ENCODE measurements at places on chromosomes 1 and 21. TPM values are rescaled to one million over a fixed set of nuclear protein-coding genes. Genes with fewer than 3 reads are reported as not detected.

- no peak for DNase-seq
- H3K27ac ChIP-seq = no peak overlapping the region
- no peaks in the 10 kb centered on the region for H3K36me3 ChIP-seq
These were observed 94.6 kb upstream of the SLC44A3 start for GRCh38 chr1:94725566-94725965.

DNA sequence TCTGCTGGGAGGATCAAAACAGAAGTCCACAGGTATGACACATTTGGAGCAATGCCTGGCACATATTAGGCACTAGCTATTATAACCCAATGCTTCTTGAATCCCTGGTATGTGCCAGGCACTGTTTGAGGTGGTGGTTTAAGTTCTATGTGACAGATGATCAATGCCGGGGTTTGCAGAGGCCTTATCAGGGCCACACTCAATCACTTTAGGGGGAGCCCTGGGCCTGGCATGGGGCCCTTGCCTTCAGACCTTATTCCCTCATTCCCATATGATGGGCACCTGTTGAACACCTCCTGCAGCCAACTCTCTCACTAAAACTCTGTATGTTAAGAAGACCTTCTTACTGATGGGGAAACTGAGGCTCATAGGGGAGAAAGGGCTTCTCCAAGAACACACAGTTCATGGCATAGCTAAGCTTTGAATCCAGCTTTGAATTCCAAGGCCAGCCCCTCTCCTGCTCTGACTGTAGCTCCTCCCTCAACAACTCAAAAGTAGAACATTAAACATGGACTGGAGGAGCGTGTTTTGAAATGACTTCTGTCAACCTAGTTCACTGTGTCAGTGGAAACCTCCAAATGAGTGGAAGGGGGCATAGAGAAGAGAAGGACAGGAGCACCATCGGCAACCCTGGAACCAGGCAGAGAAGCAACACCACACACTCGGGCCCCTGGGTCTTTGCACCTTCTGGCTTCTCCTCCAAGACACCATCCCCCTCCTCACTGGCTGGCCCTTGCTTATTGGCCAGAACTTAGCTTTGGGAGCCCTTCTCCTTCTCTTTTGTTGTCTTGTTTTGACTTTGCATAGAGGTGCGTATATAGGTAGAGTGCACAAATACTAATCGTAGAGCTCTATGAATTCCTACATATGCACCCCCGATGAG is 6.6 kb upstream of the IFFO2 start:
- DNase-seq = no peak
- no peaks in the 10 kb centered on the region for H3K36me3 ChIP-seq
- H3K27me3 ChIP-seq = peaks cover 6% of the 10 kb centered on the region
- peaks cover 1% of the 10 kb centered on the region for H3K4me1 ChIP-seq
- H3K27ac ChIP-seq = no peak overlapping the region

Gene CFH
- total RNA-seq = 67.9 TPM

- peaks cover 24% of the 10 kb centered on the region for H3K36me3 ChIP-seq
- peaks cover 4% of the 10 kb centered on the region for H3K27me3 ChIP-seq
- H3K4me3 ChIP-seq = no peak overlapping the region
- peak; percentile 25 for DNase-seq
- no peak overlapping the region for H3K27ac ChIP-seq
These were observed 24.3 kb downstream of the UBE2Q1 start for GRCh38 chr1:154533952-154534844.

- peaks cover 4% of the 10 kb centered on the region for H3K36me3 ChIP-seq
- no peaks in the 10 kb centered on the region for H3K4me1 ChIP-seq
- no peak overlapping the region for H3K27ac ChIP-seq
- H3K4me3 ChIP-seq = no peak overlapping the region
- H3K27me3 ChIP-seq = peaks cover 11% of the 10 kb centered on the region
These were observed 37.0 kb upstream of the KCNA10 start for GRCh38 chr1:110555807-110556470.

Gene HES4
- total RNA-seq = 144 TPM

DNA sequence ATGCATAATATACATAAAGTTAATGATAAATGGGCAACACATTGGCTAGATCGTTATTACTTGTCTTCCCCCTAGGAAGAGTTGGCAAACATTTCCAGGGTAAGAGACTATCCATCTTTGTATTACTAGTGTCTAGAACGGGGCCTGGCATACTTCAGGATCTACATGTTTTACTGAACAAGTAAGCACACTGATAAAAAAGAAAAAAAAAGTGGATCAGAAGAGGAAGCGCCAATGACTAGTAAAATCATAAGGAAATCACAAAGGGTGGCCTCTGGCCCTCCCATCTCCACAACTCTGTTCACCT is 482 bp downstream of the TM2D1 start:
- H3K36me3 ChIP-seq = no peaks in the 10 kb centered on the region
- peak overlapping the region; percentile 95 for H3K27ac ChIP-seq
- H3K4me1 ChIP-seq = peaks cover 4% of the 10 kb centered on the region

Gene NUP210L
- total RNA-seq = 0.15 TPM

Gene CD2
- not detected for total RNA-seq

DNA sequence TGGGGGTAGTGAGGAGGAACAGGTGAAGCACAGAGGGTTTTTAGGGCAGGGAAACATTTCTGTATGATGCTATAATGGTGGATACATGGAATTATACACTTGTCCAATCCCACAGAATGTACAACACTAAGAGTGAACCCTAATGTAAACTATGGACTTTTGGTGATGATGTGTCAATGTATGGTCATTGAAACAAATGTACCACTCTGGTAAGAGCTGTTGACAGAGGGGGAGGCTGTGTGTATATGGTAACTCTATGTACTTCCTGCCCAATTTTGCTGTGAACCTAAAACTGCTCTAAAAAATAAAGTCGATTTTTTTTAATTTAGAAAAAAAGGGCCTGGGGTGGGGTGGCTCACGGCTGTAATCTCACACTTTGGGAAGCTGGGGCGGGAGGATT is 22.9 kb downstream of the ASAP3 start:
- no peaks in the 10 kb centered on the region for H3K4me1 ChIP-seq
- H3K36me3 ChIP-seq = no peaks in the 10 kb centered on the region
- H3K4me3 ChIP-seq = peak overlapping the region; percentile 42
- peaks cover 4% of the 10 kb centered on the region for H3K27me3 ChIP-seq
- no peak overlapping the region for H3K27ac ChIP-seq

Gene FCMR
- total RNA-seq = 8.4 TPM

GRCh38 chr1:29290414-29290985 is 54.2 kb downstream of the PTPRU start:
- peaks cover 6% of the 10 kb centered on the region for H3K27me3 ChIP-seq
- H3K27ac ChIP-seq = no peak overlapping the region
- H3K4me1 ChIP-seq = no peaks in the 10 kb centered on the region
- peaks cover 3% of the 10 kb centered on the region for H3K36me3 ChIP-seq
- no peak for DNase-seq

Gene TRIM17
- 2.3 TPM for total RNA-seq

DNA sequence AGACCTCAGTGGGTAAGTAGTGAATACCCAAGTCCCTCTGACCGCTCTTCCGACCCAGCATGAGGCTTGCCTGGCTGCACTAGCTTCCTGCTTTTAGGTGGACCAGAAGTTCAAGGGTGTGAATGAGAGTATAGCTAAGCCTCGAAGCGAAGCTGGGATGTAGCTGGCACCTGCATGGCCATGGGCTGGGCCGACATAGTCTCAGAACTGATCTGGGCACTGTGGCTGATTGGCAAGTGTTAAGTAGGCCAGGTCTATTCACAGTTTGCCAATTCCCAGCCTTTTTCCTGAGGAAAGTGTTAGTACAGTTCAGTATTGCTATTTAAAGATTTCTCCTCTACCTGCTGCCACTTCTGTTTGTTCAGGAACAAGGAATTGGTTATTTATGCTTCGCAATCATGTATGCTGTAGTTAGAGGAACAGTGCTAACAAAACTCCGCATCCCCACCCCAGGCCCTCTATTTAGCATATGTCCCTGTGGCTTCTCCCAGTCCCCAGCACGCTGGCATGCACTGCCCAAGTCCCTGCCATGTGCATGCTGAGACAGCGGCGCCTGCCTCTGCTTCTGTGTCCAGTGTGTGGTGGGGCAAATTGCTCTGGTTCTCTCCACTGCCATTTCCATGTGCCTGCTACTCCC is 16.3 kb downstream of the SPATA46 start:
- H3K4me3 ChIP-seq = no peak overlapping the region
- peaks cover 35% of the 10 kb centered on the region for H3K4me1 ChIP-seq
- peaks cover 33% of the 10 kb centered on the region for H3K36me3 ChIP-seq
- no peak for DNase-seq
- no peak overlapping the region for H3K27ac ChIP-seq

Gene RBM11
- 4.8 TPM for total RNA-seq
